GM19239 (cell line): ENCODE measurements at places on chromosomes 4 and X.

DNA sequence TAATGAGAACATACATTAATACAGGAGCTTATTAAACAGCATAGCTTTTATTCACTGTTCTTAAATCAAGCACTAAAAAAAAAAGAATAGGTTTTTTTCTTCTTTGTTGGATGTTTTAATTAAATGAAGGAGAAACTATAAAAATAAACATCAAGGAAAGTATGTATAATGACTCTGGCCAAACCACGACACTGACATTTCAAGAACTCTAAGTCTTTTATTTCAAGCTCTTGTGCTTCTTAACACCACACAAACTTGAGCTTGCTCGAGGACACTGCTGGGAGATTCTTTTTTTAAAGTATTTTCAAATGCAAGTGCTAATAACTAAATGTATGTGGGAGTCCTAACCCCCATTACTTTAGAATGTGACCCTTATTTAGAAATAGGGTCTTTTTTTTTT, 204.9 kb upstream of the PPARGC1A start:
- no peak for DNase-seq

- no peak for DNase-seq
These were observed 63.6 kb downstream of the ASB9 start for GRCh38 chrX:15206306-15206705.

- DNase-seq: no peak
These were observed at the start of gene UBQLN2 for GRCh38 chrX:56563231-56564161. Gene UBQLN2, plus strand, starts transcription at chrX:56563627. Its CDS starts 247 bp downstream, at chrX:56563874.

GRCh38 chr4:110629214-110629754, 6.4 kb upstream of the PITX2 start:
- no peak for DNase-seq

- DNase-seq: no peak
These were observed 973.7 kb upstream of the AGA start for GRCh38 chr4:178415925-178416324.

DNA sequence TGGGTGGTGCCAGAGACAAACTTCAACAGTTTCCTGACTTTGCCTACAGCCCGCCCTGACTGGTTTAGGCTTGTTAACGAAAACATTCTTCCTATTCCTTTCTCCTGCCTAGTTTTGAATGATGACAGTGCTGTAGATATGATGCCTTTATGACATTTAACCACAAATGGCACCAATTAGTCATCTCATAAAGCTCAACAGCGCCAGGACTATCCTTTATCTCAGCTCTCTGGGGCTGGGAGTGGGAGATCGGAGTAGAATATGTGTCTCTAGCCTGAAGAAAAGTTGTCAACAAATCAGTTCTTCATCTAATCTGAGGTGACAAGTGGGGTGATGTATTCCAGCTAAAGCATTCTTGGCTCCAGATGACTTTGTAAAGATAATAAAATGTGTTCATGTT, 64.6 kb upstream of the SH3RF1 start:
- no peak for DNase-seq

DNA sequence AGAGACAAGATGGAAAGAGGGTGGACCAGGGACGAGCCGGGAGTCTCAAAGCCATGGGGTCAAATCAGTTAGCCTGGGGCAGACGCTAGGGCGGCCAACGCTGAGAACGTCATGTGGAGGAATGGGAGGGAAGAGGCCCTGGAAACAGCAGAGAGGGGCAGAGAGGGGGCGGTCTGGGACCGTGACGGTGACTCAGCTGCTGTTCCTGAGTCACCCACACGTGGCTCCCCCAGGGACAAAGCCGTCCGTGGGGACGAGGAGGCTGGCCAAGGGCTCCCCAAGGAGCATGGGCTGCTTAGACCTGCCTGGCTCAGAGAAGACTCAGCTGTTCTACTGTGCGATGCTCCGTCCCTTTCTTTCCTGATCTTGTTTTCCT, 108.4 kb upstream of the LRPAP1 start:
- no peak for DNase-seq

DNA sequence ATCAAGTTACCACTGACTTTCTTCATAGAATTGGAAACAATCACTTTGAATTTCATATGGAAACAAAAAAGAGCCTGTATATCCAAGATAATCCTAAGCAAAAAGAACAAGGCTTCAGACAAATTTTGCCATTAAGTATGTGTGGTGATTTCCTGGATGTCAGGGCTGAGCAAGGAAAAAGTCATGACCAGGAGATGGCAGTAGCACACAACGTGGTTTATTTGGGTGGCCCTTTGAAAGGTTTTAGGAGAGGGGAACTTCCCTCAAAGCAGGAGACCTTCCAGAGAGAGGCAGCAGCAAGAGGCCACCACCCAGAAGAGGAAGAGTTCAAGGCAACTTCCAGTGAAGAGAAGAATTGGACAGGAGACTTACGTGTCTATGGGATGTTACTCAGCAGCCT, 18.1 kb upstream of the ZXDB start:
- no peak for DNase-seq

DNA sequence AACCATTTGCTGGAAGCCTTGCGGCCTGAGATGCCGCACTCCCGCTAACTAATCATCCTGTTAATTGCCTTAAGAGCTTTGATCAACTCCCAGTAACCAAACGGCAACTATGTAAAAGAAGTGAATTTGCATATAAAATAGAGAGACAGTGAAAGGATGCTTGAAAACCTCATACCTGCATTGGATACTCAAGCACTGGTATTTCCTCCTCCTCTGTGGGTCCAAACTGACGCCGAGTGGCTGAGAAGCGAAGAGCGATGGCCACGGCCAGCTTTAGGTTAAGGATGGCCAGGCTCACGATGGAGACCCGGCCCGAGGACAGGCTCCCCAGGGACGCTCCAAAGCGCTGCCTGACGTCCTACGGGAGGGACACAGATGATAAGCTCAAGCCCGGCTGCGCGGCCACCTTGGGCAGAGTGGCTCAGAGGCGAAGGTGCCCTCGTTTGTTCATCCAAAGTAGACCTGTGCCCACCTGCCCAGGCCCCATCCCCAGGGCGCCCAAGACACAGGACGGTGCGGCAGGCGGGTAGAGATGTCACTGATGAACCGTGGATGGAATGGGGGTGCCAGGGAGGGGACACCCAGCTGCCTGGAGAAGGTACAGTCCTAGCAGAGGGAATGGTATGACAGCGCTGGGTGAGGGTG, 43.6 kb downstream of the ACOX3 start:
- no peak for DNase-seq

DNA sequence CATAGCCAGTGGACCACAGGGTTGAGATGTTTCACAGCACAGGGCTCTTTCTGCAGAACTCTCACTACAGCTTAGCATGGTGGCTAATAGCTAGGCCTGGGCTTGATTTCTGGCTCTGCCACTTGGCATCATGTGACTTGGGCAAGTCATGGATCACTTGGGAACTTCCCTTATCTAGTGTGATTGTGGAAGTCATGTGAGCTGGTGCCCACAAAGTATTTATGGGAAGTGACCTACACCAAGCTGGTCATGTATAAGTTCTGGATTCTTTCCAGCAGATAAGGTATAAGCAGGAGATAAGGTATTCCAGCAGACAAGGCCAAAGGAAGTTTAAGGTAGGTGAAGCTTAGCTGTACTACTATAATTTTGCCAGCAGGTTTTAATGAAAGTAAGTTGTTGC, 61.0 kb downstream of the REELD1 start:
- no peak for DNase-seq

GRCh38 chr4:186702940-186703339, 20.7 kb downstream of the FAT1 start:
- no peak for DNase-seq

DNA sequence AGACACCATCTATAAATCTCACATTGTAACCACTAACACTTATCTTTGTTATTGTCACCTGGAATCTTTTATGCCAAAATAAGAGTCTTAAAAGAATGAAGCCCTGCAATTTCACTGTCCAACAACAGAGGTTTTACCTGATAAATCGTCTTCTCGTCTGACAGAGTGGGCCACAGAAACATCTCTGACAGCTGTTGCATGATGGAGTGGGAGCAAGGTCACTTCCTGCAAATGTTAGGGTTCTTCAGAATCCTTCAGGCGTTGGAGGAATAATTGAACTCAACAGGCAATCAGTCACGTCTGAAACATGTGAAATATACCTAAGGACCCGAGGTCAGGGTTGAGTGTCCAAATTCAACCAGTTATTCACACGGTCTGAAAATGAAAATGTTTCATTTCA, 353.6 kb downstream of the TRIML1 start:
- DNase-seq: no peak

DNA sequence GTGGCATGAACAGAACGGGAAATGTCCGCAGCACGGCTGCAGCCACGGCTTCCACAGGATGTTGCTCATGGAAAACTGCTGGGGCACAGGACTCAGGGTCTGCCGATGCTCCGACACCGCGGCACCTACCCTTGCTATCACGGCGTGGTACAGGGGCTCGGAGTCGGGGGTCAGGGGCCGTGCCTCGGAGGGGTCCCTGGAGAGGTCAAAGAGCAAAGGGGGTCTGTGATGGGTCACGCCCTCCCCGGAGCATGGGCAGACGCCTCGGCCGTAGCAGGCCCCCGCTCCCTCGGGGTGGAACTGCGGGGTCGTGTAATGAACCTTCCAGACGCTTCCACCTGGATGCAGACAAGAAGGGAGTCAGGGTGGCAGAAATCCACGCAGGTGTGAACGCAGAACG, 21.8 kb downstream of the ARSD start:
- DNase-seq: no peak

DNA sequence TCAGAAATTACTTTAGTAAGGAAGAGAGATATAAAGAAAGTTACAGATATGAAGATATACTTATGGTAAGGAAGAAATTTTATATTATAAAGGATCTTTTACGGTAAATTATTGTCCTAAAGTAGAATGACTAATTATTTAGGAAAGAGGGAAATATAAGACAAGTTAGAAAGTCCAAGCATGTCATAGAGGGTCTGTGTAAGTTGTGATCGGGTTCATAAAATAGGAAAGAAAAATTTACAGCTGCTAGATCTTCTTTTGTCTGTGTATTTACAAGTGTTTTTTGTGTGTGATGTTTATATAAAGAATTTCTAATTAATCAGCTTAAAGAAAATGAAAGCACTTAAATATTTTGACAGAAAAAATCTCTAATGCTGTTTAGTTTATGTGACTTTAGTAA, 1054.9 kb upstream of the DIAPH2 start:
- no peak for DNase-seq

GRCh38 chr4:9812501-9813340, 31.3 kb downstream of the DRD5 start:
- peak; percentile 5 for DNase-seq

GRCh38 chrX:151912221-151912620, 468 bp upstream of the MAGEA4 start:
- DNase-seq: no peak

GRCh38 chr4:99323756-99324155, 2.6 kb upstream of the ADH1B start:
- no peak for DNase-seq

DNA sequence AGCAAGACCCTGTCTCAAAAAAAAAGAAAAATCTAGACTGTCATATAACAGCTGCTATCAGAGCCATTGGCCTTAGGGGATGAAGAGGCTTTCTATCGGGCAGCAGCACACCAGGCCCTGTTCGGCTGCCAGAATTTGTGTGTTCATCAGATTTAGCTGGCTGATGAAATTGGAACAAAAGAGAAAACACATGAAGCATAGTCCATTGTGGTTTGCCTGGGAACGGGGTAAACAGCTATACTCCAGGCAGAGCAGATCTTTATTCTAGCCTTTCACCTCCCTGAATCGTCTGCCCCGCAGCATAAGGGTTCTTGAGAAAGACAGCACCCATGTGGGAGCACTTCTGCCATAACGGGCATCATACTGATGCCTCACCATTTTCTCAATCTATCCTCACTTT, 11.6 kb downstream of the TKTL1 start:
- DNase-seq: no peak

DNA sequence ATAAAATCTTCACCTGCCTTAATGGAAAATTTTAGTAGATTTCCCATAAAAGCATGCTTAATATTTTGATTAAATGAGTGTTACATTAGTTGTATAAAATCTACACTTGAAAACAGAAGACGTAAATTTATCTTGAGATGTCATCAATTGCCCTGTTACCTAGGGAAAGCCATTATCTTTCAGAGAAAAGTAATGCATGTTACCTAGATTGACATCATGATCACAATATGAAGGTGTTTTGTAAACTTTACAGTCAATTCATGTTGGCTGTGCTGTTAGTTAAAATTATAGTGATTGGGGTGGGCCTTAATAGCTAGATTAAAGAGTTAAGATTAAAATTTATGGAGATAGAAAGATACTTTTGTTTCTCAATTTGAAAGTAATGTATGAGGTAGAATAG, 293.2 kb upstream of the PCDH18 start:
- no peak for DNase-seq

DNA sequence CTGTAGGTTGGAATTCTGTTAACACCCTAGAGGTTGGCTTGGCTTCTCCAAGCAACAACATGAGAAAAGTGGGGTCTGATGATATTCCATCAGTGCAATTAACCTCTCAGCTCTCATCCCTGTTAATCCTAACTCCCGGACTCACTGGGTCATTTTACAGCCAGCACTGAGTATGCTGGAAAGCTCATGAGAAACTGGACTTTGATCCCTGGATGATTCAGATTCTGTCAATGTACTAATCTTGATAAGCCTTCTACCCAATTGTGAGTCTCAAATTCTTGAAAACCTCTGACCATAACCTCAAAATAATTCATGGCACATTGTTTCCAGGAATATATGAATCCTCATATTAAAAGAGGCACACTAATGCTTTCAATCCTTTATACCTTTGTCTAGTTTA, 244.3 kb upstream of the DCAF8L1 start:
- no peak for DNase-seq

- no peak for DNase-seq
These were observed 71.8 kb downstream of the PRKG2 start for GRCh38 chr4:81143183-81143582.

DNA sequence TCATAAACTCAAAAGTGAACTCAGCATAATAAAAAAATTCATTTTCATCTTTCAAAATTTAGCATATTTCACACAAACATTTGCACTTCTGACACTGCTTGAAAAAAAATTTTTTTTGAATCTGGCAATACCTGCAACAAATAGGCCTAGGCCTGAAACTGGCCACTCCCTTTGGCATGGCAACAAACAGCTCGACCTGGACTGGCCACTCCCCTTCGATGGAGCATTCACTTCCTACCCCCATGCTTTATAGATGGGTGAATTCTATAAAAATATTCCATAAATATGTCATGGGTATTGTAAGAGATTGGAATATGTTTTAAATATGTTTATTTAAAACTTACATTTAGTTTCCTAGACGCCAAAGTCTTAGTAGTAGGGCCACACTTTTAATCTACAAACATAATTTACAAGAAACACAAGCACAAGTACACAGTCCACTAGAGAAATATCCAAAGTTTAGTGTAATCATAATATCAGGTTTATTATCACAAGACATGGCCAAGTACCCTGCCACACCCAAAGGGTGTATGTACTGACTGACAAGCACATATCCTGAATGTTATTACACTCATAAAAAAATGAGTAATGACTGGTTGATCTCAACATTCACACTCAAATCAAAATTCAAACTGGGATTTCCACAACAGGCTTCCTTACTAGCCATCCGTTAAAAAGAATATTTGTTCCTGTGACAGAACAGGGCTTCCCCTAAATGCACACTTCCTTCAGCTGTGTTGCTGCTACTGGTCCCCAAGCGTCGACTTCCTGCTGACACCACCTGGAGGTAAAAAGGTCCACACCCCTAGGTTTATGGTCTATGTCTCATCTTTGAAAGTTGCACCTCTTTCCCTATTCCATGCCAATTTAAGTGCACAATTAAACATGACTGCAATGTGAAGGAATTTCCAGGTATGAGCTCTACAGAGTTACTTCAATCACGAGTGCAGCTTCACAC, 271.5 kb downstream of the NR3C2 start:
- DNase-seq: no peak
